ENCODE measurements at places on chromosomes 12 and 14. TPM values are rescaled to one million over a fixed set of nuclear protein-coding genes. Genes with fewer than 3 reads are reported as not detected.

DNA sequence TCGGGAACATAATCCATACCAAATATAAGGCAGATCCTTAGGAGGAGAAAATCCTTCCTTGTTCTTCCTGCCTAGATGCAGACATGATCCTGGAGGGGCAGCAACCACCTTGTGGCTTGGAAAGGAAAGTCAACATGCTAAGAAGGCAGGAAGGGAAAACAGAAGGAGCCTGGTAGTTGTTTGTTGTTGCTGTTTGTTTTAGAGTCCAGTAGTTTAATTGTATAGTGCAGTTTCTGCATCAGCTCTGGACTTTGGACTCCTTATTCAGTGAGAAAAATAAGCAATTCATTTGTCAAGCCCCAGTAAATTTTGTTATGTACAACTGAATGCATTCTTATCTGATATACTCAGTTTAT, 45.7 kb upstream of the APPL2 start:
- H3K27me3 ChIP-seq, result peaks cover 21% of the 10 kb centered on the region
- H3K4me1 ChIP-seq, result no peaks in the 10 kb centered on the region
- no peak overlapping the region for H3K4me3 ChIP-seq
- H3K27ac ChIP-seq, result no peak overlapping the region
- H3K36me3 ChIP-seq, result no peaks in the 10 kb centered on the region

DNA sequence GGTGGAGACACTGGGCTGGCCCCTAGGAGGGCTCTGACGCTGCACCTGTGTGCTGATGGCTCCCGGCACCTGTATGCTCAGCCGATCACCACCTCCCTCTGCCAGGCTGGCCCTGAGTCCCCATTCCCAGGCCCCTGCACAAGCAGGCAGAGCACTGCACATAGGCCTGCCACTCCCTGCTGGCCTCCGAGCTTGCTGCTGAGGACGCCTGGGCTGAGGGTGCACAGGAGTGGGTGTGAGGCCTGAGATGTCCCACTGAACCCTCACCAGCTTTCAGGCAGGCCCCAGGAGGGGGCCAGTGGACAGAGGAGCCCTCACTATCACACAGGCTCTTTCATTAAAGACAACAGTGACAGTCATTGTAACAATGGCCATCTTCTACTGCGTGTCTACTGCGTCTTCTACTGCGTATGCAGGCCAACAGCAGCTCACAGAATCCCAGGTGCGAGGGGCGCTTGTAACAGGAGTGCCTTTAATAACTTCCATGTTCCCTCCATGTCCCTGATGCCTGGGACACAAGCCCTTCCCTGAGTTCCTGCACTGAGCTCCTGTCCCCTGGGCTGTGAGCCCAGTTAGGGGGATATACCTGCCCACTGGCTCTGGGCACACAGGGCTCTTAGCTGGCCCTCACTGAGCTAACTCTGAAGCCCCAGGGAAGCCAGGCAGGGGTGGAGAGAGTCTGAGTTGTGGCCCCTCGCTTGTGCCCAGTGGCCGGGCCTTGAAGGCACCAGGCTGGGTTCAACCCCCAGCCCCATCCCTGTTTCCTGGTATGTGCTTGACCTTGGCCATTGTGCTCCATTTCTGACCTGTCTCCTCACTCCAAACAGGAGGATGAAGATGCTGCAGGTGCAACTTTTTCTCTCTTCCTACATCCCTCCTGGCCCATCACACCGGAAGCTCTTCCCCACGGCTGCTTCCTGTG, 71.3 kb downstream of the PRIMA1 start:
- DNase-seq, result no peak
- no peak overlapping the region for H3K4me3 ChIP-seq
- no peaks in the 10 kb centered on the region for H3K27me3 ChIP-seq
- no peaks in the 10 kb centered on the region for H3K4me1 ChIP-seq
- no peak overlapping the region for H3K27ac ChIP-seq
- no peaks in the 10 kb centered on the region for H3K36me3 ChIP-seq

Gene FGD6
- total RNA-seq, result 0.86 TPM

Gene SPX
- total RNA-seq, result 1.0 TPM

Gene KCNC2
- total RNA-seq, result not detected

Gene CRACR2A
- 28.0 TPM for total RNA-seq
